AML-193 (cell line): ENCODE measurements at places on chromosomes 6 and 20.

- peak; percentile 21 for DNase-seq
Observed at GRCh38 chr20:23995905-23996666, 7.5 kb upstream of the GGTLC1 start.

DNA sequence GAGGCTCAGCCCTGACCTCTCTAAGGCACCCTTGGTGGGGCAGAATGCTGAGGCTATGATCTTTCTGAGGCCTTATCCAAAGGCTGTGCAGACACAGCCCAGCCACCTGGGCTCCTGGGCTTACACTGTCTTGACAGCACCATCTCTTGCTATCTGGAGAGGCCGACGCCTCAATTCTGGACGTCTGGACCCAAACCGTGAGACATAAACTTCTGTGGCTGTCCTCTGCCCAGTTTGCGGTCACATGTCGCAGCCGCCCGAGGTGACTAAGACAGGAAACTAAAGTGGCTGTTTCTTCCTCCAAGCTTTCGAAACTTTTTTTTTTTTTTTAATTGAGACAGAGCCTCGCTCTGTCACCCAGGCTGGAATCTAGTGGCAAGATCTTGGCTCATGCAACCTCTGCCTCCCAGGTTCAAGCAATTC is 49.3 kb downstream of the PRR18 start:
- peak; percentile 96 for DNase-seq

DNA sequence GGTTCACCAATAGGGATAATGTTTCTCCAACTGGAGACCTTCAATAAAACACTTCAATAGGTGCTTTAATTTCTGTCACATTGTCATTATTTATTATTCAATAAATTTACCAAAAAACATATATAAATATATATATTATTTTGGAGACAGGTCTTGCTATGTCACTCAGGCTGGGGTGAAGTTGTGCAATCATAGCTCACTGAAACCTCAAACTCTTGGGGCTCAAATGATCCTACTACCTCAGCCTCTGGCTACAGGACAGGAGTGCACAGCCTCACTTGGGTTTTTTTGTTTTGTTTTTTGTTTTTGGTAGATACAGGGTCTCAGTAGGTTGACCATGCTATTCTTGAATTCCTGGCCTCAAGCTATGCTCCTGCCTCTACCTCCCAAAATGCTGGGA is 9.9 kb downstream of the SMLR1 start:
- DNase-seq, result no peak

DNA sequence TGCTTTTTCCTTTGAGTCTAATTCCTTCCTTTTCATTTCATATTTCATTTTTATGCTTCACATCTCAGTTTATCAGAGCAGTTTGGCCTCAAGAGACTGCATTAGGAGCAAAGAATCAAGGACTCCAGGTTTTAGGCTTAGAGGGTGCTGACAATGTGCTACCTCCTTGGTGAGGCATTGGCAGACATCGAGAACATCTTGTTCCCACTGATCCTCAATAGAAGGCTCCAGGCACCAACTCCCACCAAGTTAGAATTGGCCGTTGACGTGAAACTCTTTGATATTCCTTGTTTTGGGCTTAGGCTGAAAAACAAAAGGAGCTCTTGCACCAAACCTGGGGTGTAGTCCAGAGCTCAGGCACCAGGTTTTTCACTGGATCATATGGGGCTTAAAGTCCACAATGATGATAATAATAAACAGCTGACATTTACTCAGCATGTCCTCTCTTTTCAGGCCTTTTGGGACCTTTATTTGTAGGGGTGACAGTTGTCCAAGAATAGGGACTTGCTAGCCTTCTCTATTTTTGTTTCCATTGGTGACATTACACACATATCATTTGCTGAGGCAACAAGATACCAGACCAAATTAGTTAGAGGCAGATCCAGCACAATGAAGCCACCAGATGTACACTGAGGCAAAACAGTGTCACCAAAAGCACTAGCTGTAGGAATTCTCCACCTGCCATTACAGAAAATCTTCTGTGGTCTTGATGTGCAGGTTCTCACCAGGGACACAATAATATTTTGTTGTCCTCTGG is 81.0 kb upstream of the ENPP5 start:
- DNase-seq, result no peak

- no peak for DNase-seq
Observed at GRCh38 chr6:6406715-6407070, 86.2 kb upstream of the F13A1 start.

GRCh38 chr6:87012035-87012434 is 74.7 kb downstream of the HTR1E start:
- no peak for DNase-seq
